ENCODE measurements at places on chromosomes 5 and 9.

DNA sequence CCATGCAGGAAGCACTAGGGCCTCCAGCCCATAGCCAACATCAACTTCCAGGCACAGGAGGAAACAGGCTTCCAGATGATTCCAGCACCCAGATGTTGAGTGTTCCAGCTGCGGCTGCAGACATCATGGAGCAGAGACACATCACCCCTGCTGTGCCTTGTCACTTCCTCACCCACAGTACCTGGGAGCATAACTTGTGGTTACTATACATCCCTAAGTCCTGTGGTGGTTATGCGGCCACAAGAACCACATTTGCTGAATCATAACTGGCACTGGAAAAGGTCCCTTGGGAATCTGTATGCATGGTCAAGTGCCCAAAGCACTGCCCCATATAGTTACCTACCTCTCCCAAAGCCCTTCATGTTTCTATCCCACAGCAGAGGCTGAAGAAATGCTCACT lies 56.6 kb downstream of the WHRN start:
- no peak for DNase-seq

DNA sequence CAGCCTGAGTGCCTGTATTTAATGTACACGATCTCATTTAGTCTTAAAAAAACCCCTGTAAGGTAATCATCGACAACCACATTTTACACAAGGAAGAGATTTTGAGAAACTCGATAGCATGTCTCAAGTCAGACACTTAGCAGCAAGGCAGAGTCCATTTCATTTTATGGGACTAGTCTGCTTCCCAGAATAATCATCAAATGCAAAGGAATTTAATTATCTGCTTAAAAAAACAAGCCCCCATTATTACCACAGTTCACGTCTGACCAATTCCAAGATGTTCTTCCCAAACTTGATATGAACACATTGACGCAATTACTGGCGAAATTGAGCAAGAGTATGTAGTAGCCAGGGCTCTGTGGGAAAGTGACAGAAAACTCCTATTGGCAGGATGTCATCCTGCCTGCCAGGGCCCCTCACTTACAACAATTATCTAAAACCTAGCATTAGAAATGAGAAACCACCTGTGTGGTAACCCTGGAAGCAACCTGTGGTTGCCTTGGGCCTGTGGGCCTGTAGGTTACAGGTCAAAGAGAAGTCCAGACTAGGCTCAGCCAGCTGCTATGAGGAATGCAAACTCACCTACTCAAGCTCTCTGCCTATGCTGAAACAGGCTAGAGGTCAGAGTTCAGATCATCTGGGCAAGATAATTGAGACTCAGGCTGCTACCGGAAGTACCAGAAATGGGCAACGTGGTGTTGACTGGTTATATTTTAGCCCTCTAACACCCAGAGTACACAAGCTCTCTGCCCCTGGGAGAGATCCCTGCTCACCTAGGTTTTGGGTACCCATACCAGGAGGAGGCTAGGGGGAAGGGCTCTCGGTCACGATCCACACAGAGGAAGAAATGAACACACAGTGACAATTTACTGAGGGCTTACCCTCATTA lies 1.6 kb downstream of the B4GALT1 start:
- peak; percentile 62 for DNase-seq

GRCh38 chr9:71853084-71853483 lies 57.9 kb downstream of the ABHD17B start:
- DNase-seq: no peak

- peak; percentile 40 for DNase-seq
These were observed 44.4 kb upstream of the ANKDD1B start for GRCh38 chr5:75566710-75567309.

- no peak for DNase-seq
These were observed 22.7 kb upstream of the UBLCP1 start for GRCh38 chr5:159240301-159240870.

GRCh38 chr5:17439956-17440355 lies 58.1 kb upstream of the TAF11L2 start:
- no peak for DNase-seq

GRCh38 chr9:34384368-34385165 lies 7.9 kb upstream of the MYORG start:
- DNase-seq: no peak

- no peak for DNase-seq
These were observed 137.7 kb upstream of the NMUR2 start for GRCh38 chr5:152542741-152543140.

DNA sequence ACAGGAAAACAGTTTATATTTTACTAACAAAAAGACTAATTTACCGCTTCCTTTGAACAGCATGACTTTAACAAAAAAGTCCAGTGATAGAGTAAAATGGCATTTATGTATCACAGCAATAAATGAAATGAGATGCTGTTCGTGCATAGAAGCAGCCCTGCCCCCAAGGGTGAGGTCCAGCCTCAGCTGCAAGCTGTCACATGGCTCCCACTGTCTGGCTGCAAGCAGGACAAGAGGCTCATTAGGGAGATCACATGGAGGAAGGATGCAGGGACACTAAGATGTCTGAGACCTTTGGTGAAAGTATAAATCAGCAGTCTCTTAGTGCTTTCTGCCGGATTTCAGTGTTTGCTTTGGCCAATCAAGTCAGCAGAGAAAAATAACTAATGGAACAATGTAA lies 23.0 kb downstream of the GDNF start:
- no peak for DNase-seq

DNA sequence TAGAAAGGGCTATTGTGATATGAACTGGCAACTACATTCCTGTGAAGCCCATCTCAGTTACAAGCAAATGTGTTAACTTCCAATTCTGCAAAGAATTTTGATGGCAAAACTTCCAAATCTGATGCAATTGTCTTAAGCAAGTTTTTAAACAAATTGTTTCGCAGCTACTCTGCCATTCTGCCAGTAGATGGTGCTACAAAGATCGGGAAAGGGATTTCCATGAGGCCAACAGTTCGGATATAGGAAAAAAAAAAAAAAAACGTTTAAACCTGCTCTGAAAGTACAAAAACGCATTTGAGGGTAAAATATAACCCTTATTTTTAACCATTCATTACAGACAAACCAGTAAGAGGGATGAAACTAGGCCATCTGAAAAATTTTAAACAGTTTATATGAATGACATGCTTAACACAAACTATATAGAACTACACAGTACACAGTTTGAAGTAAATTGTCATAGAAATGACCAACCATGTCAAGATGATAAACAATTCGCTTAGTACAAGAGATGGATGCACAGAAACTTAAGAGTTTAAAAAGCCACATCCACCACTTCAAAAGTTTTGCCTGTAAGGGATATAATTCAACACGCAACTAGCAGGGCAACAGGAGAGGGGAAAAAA lies 2.2 kb downstream of the HNRNPA0 start:
- no peak for DNase-seq

DNA sequence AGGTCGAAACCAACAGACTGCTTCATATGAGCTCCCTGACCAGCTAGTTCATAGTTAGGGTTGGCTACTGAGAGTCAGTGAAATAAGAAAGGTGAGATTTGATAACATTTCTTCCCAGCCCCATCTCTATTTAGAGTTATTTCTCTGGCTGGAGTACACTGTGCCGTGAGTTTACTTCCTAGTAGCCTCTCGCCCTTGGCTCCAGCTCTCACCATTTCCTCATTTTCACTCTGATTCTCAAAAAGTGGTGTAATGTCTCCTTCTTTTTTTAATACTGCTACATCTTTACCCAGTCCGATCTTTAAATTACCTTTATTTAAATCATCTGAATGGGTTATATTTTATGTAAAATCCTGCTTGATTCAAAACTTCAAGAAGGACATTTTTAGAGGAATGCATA lies 100.4 kb upstream of the FAM174A start:
- DNase-seq: no peak

- DNase-seq: no peak
These were observed 193.7 kb downstream of the TSSK1B start for GRCh38 chr5:113240951-113241726.

- DNase-seq: no peak
These were observed 49.4 kb downstream of the FNIP1 start for GRCh38 chr5:131747180-131748105.

- DNase-seq: no peak
These were observed 6.6 kb downstream of the NINJ1 start for GRCh38 chr9:93127395-93127911.

GRCh38 chr9:74331607-74332006 lies 165.5 kb upstream of the RORB start:
- no peak for DNase-seq

DNA sequence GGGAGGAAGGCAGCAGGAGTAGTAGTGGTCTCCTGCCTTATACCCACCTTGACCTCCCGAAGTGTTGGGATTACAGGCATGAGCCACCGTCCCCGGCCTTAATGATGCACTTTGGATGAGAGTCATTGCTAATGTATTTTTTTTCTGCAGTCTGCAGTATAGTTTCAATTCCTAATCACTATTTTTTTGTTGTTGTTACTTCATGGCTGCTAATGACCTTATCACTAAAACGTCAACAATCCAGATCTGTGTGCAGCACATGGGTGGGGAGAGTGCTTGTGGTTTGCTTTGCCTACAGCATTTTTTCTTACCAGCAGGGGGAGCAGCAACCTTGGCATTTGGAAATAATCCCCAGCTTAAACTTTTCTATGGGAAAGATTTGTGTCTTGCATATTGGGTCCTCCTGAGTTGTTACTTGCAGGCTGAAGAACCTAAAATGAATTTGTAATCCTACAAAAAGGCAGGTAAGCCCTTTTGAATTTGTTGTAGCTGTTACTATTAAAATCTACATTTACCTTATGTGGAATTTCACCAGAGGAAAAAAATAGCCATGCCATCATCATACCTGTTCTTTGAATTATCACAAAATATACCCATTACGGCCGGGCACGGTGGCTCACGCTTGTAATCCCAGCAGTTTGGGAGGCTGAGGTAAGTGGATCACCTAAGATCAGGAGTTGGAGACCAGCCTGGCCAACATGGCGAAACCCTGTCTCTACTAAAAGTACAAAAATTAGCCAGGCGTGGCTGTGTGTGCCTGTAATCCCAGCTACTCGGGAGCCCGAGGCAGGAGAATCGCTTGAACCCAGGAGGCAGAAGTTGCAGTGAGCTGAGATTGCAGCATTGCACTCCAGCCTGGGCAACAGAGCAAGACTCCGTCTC lies 6.3 kb upstream of the MED7 start:
- peak; percentile 90 for DNase-seq

DNA sequence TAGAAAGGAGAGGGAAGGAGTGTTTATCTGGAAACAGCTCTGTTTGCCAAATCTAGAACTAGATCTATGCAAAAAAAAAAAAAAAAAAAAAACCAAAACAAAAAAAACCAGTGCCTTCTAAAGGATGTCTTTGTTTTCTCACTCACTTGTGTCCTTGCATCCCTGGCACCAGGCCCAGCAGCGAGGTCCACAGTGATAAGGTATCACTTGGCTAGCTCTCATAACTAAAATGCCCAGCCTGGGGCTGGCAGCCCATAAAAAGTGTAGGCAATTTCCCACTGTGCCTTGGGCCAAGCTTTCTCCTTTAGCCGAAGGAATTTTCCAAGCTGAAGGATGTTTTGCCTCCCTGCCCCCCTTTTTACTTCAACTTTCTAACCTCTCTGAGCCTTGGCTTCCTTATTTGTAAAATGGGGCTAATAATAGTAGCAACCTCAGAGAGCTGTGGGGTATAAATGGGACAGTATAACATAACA lies 20.8 kb downstream of the RGS3 start:
- DNase-seq: no peak

DNA sequence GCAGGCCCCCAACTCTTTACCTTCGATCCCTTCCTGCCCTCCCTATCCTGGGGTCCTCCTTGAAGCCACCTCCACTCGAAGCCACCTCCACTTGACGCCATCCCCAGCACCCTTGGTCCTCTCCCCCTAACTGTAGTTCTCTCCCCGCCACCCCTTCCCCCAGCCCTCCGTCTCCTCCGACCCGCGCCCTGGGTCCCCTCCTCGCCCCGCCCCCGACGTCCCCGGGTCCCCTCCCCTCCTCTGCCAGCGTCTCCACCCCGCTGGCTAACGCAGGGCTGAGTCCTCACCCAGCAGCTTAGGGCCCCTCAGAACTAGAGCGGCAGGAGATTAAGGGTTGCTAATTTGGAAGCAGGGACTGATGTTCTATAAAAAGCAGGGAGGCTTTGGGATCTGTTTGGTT lies 30.6 kb upstream of the ANKRD33B start:
- DNase-seq: peak; percentile 26

GRCh38 chr9:107809871-107810460 lies 320.4 kb upstream of the KLF4 start:
- no peak for DNase-seq

DNA sequence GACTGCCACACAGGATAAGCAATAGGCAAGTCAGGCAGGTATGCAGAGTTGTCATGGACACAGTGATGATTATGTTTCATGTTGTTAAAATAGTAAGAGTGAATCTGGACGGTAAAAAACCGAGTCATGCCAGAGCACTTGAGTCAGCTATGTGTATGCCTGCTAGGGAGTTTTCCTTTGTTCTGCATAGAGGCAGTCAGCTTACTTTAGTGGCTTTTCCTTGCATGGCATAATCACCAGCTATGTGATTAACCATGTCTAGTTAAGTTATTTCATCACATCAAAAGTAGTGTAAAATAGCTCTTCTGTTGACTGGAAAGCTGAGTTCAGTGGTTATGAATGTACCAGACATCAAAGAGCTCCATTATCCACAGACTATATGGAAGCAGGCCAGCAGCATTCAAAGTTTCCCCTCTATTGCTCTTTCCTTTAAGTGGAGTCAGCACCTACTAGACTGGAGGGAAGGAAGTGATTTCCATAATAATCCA lies 989.8 kb downstream of the TLE1 start:
- DNase-seq: no peak

- DNase-seq: no peak
These were observed 99.7 kb upstream of the CCL21 start for GRCh38 chr9:34809504-34810186.
